ENCODE measurements at places on chromosomes 1 and 21.

DNA sequence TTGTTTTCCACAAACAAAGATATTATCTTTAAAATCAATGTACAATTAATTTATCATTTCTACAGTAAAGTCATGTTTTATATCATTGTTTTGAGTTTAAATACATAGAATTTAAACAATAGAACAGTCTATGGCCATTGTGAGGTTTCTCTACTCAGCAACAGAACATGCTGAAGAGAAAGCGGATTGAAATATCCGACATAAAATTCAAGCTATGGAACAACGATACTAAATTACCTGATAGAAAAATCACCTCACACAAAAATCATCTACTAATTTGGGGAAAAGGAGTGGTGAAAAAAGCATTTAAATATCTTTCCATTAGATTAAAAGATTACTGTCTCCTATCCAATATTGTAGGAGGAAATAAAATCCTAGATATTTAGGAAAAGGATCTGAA is 12.6 kb downstream of the CDKN2C start:
- no peak for DNase-seq

DNA sequence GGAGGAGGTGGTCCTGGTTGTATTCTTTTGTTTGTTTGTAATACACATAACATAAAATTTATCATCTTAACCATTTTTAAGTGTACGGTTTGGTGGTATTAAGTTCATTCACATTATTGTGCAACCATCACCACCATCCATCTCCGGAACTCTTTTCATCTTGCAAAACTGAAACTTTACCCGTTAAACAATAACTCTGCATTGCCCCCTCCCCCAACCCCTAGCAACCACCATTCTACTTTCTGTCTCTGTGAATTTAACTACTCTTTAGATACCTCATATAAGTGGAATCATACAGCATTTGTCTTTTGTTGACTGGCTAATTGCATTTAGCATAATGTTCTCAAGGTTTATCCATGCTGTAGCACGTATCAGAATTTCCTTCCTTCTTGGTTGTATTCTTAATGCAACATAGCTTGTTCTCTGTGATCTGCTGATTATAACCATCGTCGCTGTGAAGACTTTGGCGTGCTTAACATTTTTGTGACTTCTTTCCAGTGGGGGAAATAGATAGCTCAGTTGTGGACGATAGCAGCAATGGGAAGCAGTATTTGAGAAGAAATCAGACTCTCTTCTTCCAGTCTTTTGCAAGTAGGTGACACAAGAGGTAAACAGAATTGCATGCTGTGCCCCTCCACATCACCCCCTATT is 117.5 kb upstream of the HOOK1 start:
- DNase-seq = peak; percentile 89

DNA sequence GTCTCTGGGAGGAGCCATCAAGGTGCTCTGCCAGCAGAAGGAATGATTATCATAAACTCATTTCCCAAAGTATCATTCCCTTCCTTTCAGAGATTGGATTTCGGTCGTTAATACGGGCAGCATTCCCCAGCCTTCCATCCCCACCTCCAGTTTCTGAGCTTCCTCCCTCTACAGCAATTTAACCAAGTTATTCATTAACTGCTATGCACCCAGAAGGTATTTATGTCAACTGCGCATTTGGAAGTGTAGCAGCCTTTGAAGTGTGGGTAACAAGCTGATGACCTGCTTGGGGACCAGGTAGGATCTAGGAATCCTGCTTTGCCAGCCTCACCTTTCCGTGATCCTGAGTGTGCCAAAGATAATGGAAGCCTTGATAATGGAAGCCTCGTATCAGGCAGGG is 172.4 kb upstream of the IGSF21 start:
- DNase-seq = no peak

DNA sequence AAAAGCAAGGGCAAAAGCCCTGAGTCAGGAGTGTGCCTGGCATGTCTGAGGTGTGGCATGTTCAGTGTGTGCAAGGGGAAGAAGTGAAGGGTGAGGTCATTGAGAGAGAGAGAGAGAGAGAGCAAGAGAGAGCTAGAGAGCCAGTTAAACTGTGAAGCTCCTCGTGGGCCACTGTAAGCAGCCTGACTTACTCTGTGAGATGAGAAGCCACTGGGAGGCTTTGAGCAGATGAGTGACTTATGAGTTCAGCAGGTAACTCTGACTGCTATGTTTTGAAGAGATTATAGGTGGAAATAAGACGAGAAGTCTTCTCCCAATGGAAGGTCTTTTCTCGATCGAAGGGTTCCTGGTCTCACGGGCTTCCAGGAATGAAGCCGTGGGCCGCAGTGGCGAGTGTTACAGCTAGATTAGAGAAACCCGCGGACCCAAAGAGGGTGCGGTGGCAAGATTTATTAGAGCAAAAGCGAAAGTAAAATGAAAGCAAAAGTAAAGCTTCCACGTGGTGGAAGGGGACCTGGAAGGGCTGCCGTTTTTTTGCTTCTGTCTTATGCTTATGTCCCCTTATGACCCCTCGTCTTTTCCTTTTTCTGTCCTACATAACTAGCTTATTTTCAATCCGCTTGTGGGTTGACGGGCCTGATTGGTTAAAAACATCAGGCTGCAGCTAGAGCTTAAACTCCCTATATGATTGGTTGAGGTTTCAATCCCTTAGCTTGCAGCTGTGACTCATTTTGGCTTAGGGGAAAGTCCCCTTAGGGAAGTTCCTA is 323.1 kb upstream of the FAM78B start:
- peak; percentile 76 for DNase-seq

DNA sequence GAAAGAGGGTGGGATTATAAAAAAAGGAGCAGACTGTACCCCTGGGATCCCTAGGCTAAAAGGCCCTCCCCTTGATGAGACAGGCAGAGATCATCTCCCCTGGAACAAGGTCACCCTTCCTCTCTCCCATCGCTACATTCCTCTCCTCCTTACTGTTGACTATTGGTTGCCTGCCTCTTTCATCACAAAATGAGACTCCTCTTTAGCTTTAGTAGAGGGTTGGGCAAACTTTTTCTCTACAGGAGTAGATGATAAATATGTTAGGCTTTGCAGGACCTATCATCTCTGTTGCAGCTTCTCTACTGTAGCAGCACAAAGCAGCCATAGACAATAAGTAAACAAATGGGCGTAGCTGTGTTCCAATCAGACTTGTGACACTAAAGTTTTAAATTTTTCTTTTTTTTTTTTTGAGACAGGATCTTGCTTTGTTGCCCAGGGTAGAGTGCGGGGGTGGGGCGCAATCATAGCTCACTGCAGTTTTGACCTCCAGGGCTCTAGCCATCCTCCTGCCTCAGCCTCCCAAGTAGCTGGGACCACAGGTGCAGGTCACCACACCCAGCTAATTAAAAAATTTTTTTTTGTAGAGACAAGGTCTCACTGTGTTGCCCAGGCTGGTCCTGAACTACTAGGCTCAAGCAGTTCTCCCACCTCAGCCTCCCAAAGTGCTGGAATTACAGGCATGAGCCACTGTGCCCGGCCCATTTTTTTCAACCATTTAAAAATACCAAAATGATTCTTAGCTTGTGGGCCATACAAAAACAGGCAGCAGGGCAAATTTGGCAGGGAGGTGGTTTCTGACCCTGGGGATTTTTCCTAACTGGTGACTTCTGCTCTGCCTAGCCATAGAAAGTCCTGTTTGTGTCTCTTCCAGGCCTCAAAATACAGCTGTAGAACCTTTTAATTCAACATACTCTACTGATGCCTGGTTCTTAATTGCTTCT is 15.1 kb downstream of the MCL1 start:
- no peak for DNase-seq

- no peak for DNase-seq
Measured at GRCh38 chr1:209416716-209417115, 166.8 kb upstream of the CAMK1G start.

GRCh38 chr1:244102046-244102445 is 51.0 kb downstream of the ZBTB18 start:
- DNase-seq = no peak

GRCh38 chr1:67489643-67490042 is 59.4 kb upstream of the SERBP1 start:
- DNase-seq = peak; percentile 27

DNA sequence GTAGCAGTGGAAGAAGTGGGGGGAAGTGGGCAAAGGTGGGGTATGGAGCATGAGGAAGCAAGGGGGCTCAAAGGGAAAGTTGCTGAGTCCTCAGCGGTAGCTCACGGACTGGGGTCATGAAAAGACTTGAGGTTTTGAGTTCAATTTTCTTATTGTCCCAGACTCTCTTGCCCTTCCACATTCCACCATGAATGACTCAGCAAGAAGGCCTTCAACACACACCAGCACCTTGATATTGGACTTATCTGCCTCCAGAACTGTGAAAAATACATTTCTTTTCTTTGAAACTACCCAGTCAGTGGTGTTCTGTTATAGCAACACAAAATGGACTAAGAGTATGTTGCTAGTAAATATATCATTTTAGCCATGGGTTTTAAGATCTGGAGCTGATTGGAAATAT is 17.3 kb upstream of the RHBDL2 start:
- DNase-seq = no peak

DNA sequence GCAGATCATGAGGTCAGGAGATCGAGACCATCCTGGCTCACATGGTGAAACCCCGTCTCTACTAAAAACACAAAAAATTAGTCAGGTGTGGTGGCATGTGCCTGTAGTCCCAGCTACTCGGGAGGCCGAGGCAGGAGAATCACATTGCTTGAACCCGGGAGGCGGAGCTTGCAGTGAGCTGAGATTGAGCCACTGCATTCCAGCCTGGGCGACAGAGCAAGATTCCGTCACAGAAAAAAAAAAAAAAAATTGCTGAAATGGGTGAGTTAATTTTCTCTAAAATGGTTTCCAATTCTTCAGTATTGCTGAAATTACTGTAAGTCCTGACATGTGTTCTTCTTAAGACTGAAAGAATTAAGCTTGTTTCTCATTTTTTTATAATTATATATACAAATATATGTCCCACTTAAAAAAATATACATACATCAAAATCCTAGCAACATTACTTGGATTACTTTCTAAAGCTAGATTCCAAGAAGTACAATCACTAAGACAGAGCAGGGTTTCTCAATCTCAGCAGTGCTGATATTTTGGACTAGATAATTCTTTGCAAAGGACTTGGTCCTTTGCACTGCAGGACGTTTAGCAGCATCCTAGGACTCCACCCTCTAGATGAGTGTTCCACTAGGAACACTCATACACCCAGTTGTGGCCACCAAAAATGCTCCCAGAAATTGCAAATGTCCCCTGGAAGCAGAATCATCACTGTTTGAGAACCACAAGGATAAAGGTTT is 24.8 kb downstream of the ZNHIT6 start:
- DNase-seq = no peak

DNA sequence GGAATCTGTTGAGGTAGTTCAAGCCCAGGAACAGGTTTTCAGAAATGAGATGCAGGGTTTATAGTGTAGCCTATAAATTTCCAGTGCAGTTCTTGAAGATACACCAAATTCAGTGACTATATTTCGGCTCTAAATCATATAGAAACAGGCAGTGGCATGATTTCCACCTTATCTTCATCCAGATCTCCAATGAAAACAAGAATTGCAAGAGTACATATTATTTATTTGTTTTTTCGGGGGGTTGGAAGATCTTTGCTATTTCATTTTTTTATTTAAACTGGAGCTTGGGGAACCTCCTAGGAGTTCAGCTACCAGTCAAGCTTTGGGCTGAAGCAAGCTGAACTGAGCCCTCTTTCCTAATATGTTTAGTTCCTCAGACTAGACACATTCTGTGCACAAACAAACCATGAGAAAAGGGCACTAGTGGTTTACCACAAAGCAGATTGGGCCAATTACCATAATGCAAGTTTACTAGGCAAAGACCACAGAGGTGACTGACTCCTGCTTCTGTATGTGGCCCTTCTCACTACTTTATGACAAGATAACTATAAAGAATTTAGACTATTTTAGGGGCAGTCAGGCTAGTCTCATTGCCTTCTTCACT is 68.5 kb downstream of the RGS2 start:
- peak; percentile 64 for DNase-seq

DNA sequence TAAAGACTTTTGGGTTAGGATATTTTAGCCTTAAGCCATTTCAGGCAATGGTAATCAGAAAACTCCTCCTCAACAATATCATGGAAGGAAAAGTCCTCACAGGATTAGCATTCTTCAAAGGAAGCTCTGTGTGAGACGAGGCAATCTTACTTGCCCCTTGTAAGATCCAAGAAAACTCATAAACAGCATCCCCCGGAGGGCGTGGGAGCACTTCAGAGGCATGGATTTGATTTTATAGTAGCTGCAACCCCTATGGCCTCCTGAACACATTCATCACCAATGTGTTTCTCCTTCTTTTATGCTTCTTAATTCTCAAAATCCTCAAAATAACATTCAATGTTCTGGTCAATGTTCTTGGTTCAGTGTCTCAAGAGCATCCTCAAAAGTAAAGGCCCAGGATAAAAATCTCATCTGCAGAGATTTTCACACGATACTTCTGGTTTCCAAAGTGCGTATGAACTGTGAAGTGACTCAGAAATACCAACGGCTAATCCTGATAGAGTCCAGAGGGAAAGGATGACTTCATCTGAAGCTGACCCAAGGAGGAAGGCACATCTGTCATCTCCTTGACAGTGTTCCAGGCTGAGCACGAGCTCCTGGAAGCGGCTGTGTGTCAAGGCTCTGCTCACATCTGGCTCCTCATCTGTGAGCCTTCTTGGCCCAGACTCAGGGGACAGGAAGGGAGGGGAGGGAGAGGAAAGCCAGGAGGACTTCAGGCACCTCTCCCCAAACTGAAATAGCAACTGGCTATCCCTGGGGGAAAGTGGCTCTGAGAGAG is 49.3 kb upstream of the PSEN2 start:
- DNase-seq = no peak

DNA sequence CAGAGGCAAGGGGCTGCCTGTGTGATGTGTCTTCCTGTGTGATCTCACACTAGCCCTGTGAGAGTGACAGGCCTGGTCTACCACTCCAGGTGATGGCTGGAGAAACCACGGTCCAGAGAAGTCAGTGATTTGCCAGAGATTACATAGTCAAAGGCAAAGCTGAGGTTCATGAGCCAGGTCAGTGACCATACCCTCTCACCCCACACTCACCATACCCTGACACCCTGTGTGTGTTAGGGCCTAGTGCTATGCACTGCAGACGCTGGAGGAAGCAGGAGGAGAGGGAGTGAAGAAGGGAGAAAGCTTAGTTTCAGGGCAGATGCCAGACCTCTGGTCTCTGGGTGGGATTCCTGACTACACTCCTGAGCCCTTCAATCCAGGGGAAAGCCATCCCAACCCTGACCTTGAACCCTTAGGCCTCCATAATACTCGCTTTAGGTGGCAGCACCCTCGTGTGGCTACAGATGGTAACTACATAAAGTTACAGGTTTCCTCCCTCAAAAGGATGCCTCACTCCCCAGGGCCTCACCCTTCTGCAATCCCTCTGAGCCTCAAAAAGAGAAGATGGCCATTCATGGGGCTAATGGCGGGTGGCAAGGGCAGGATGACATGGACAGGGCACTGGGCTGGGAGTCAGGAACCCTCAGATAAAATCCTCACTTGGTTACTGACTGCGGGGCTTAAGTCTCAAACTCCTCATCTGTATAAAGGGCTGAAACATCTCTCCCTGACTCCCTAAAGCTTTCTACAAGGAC is 20.8 kb upstream of the SDC3 start:
- DNase-seq = peak; percentile 70

GRCh38 chr1:181018901-181019681 is 3.6 kb downstream of the STX6 start:
- DNase-seq = no peak

GRCh38 chr1:30912224-30912623 is 3.7 kb upstream of the SDC3 start:
- DNase-seq = no peak
